IMR-90 (cell line): ENCODE measurements at places on chromosomes 2 and 18. TPM values are rescaled to one million over a fixed set of nuclear protein-coding genes. Genes with fewer than 3 reads are reported as not detected.

GRCh38 chr2:174561283-174561971 lies 36.2 kb downstream of the WIPF1 start:
- peak; percentile 66 for DNase-seq

DNA sequence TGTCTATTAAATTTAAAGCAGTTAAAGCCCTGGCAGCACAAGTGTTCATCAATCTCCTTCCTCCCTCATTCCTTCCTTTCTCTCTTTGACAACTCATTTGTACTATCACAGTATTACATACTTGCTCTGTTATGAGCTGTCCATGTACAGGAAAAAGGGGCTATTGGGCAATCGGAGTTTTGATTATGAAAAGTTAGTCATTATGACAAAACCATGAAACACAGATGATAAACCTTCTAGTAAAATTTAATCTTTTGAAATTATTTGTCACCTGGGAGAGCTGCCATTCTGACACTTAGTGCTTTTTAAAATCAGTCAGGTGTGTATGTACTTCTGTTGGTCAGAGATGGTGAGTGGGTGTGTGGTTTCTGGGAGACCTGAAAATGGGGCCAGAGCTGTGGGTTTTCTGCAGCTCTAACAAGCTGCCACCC lies 39.4 kb downstream of the MAP4K4 start:
- DNase-seq = peak; percentile 80

DNA sequence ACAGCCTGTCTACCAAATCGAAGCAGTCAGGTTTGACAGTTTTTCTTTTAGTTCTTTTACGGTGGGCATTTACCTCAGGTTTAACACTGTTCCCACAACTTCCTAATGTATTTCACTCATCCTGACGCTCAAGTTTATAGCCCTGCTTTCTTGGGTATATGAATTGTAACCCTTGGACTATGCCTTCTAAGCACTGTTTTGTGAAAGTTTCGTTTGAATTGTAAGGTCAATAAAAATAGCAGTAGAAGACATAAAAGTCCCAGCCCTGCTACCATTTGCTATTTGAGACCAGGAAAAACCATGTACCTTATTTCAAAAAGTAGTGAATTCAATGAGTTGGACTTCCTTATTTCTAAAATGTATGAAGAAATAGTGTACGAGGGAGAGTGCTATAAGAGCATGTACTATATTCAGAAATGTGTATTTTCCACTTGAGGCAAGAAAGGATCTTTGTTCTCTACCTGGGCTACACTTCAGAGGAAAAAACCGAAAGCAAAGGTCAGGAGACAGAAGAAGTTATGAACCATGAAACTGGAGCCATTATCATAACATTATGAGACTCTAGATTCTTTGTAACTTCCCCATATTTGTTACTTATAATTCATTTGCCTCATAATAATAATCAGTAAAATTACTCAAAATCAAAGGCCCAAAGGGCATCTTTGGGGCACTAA lies 1.9 kb upstream of the ZC3H15 start:
- no peak for DNase-seq

DNA sequence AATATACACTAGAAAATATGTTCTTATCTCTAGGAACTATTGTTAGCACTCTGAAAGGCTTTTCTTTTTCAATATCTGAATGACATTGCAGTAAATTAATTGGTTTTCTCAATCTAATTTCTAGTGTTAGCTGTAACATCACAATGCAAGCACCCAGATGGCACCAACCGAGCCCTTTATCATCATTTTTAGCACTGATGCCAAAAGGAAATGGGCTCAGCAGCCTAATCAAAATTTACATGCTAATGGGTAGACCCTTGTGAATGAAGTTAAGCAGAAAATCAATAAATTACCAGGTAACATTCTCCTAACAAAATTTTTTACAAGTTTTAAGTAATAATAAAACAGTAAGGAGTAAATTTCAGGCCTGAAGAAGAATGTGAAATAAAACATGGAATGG lies 53.5 kb upstream of the PGAP1 start:
- no peak for DNase-seq

STPG4 gene
- 0.18 and 0.28 TPM in 2 replicates for total RNA-seq

CENPA gene
- total RNA-seq = 7.7 and 10.0 TPM in 2 replicates
